ENCODE measurements at places on chromosomes 16 and 17.
A peak's percentile ranks its signal among the peaks of the same experiment; 100 is the strongest.

GRCh38 chr16:24508614-24509013 is 30.8 kb upstream of the RBBP6 start:
- DNase-seq: no peak

DNA sequence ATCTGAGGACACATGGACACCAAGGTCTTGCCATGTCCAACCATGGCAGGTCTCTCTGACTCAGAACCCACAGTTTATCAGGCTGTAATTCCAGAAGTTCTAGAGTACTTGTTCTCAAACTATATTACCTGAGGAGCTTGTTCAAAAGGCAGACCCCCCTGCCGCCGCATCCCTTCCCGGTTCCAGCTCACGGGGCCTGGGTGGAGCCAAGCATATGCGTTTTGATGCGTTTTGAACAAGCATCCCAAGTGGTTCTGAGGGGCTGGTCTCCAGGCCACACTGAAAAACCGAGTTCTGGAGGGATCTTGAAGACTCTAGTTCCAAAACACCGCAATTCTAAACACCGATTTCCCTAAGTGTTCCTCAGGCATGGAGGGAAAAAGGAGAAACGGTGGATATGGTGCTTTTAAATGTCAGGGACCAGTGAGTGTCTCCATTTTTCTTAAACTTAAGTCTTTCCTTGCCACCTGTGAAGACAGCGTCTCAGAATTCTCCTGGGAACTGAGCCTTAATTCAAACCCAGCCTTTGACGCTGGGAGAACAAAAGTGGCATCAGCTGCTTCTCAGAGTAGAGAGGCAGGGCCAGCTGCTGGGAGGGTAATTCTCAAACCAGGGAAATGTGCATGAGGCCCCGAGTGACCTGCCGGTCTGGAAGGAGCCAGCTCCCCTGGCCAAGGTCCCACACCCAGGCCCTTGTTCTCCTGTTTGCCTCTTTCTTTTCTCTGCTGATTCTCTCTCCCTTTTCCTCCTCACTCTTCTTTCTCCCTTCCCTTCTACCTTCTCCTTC is 84.4 kb upstream of the PLCG2 start:
- DNase-seq: no peak

DNA sequence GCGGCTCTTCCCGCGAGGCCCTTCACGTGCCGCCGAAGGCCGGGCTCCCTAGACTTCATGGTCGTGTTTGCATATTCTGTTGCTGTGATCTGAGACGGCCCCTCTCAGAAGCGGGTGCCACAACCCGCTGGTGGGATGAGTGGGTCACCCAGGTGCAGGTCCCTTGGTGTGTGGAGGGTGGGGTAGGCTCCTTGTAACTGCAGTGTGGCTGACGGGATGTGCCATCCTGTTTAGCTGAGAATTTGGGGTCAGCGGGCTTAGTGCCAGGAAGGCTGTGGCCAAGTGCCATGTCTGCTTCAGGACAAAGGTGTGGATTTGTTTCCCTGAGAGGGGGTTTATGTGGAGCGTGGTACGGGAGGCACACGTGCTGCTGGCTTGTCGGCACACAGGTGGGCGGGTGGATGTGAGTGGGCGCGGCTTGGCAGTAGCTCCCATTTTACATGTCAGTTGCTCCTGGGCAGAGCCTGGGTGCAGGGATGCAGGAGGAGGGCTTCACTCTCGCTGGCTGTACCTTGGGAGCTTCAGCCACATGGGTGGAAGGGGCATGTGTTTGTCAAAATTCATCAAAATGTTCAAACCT is 9.2 kb upstream of the WFIKKN1 start:
- no peak for DNase-seq

GRCh38 chr16:80200079-80200478 is 340.7 kb upstream of the DYNLRB2 start:
- no peak for DNase-seq

DNA sequence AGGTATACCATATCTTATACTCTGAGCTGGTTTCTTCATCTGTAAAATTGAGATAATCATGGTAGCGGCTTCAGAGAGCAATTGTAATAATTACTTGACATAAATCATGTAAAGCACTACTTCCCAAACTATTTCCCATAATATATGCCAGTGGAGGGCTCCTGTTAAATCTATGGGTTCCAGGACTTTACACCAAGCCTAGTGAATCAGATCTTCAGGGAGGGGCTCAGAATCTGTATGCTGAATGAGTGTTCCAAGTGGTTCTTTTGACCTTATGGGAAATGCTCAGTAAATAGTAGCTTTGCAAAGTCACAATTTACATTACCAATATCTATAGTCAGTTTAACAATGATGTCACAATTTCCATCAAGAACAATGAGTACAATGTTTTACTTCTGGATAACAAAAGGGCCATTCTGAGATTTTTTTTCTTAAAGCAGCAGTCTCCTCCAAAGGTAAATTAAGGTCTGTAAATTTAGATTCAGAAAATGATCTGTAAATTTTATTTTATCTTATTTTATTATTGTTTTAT is 50.9 kb upstream of the NLK start:
- no peak for DNase-seq

DNA sequence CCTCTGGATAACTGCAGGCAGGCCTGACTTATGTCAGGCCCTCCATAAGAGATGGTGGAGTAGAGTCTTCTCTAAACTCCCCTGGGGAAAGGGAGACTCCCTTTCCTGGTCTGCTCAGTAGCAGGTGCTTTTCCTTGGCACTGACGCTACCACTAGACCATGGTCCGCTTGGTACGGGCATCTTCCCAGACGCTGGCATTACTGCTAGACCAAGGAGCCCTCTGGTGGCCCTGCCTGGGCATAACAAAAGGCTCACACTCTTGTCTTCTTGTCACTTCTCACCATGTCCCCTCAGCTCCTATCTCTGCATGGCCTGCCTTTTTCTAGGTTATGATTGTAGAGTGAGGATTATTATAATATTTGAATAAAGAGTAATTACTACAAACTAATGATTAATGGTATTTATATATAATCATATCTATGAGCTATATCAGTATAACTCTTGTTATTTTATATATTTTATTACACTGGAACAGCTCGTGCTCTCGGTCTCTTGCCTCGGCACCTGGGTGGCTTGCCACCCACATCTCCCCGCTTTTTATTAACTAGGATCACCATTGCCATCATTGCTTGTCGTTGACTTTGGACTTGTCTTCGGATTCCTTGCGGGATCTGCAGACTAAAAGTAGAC is 59.8 kb upstream of the ARL4D start:
- no peak for DNase-seq

GRCh38 chr16:46973207-46973995 is at the start of gene DNAJA2:
DNAJA2 (minus strand) TSS chr16:46973674; CDS start chr16:46973572, 102 bp downstream.
- DNase-seq: peak; percentile 93

GRCh38 chr16:88681709-88682451 is 4.4 kb downstream of the SNAI3 start:
- DNase-seq: peak; percentile 91

DNA sequence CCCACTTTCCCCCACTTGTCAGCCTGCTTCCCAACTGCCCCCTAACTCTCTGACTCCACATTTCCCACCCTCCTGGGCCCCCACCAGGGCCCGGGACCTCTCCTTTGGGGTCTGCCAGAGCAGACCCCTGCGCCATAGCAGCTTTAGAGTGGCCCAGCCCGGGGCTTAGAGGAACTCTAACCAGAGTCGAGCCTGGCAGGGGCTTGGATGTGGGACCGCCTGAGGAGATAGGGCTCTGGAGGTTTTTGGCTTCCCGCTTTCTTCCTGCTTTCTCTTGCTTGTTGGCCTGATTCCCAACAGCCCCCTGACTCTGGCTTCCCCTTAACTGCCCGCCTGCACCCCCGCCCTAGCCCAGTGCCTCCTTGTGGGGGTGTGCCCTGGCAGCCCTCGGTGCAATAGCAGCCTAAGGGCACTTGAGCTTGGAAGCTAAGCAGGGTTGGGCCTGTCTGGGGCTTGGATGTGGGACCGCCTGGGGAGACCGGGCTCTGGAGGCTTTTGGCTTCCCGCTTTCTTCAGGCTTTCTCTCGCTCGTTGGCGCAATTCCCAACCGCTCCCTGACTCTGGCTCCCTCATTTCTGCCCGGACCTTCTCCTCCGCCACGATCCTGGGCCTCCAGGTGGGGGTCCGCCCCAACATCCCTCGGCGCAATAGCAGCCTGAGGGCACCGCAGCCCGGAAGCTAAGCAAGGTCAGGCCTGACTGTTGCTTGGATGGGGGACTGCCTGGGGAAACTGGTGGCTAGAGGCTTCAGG is 2292.0 kb downstream of the TP53TG3F start:
- DNase-seq: no peak

DNA sequence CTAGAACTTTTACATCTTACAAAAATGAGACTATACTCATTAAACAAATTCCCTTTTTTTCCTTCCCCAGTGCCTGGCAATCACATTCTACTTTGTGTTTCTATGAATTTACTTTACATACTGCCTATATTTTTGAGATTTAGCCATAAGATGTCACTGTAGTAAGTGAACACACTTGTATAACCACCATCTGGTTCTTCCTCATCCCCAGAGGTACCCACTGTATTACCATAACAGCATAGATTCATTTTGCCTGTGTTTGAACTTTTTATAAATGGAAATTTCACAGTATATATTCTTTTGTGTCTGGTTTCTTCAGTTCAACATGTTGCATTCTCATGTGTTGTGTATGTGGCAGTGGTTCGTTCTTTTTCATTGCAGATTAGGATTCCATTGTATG is 15.8 kb downstream of the CYB5B start:
- DNase-seq: no peak

DNA sequence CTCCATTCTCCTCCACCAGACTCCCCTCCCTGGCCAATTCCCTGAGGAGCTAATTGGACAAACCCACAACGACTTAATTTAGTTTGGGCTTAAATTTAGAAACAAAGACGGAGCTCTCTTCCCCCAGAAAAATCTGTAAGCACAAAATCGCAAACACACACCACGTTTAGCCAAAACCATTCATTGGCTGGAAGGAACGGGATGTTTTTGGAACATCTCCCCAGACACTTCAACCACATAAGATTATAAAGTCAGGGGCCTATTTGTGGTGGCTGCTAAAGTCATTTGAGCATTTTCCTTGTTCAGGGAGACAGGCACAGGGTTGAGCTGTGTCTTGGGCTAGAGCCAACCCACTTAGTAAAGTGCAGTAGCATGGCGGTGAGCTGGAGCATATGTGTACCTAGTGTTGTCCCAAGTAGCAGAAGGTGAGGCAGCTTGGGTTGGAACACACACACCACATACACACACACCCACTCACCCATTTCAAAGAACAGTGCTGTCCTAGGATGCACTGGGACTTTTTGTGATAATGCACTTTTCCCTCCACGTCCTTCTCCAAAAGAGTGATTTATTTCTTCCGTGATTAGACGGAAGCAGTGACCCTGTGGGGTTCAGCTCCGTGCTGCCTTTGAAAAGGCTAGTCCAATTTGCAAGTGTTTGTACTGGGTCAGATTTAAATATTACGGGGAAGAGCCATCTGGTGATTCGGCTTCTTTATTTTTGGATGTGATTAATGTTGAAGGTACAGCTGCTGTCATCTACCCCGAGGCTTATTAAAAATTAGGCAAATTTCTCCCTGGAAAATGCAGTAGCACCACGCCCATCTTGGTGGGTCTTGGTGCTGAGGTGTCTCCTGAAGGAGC is 32.2 kb downstream of the ELAC2 start:
- no peak for DNase-seq

Data from GM10248 (cell line).